ENCODE measurements at places on chromosomes 6 and 20. TPM values are rescaled to one million over a fixed set of nuclear protein-coding genes. Genes with fewer than 3 reads are reported as not detected.

PRRT1 gene
- total RNA-seq = 0.83 TPM

GRCh38 chr20:34566978-34567891 lies 8.7 kb downstream of the MAP1LC3A start:
- peaks cover 50% of the 10 kb centered on the region for H3K36me3 ChIP-seq
- H3K27me3 ChIP-seq = no peaks in the 10 kb centered on the region
- no peak overlapping the region for H3K4me3 ChIP-seq
- H3K4me1 ChIP-seq = peaks cover under 1% of the 10 kb centered on the region

DNA sequence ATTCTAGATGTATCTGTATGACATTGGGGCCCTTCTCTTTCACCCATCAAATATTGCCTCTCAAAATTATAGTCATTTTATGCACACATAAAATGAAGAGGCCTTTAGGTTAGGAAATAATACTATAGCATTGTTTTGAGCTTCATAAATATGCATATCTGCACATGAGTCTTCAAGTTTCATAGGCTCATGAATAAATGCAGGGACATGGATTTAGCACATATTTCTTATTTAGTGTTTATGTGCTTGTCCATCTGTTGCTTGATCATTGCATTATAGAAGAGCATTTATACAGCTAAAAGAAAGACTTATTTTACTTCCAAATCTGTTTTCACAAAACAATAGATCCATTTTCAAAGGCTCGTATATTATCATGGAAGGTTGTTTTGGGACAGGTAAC lies 455.8 kb downstream of the EPM2A start:
- no peak for DNase-seq
- no peak overlapping the region for H3K27ac ChIP-seq
- no peaks in the 10 kb centered on the region for H3K27me3 ChIP-seq
- H3K36me3 ChIP-seq = no peaks in the 10 kb centered on the region
- no peaks in the 10 kb centered on the region for H3K4me1 ChIP-seq

BPIFB4 gene
- 0.44 TPM for total RNA-seq

GRCh38 chr6:135066397-135066796 lies 11.8 kb upstream of the HBS1L start:
- no peak overlapping the region for H3K27ac ChIP-seq
- no peaks in the 10 kb centered on the region for H3K27me3 ChIP-seq
- no peaks in the 10 kb centered on the region for H3K36me3 ChIP-seq
- DNase-seq = no peak
- H3K4me3 ChIP-seq = no peak overlapping the region

ULBP3 gene
- total RNA-seq = 5.6 TPM

DNA sequence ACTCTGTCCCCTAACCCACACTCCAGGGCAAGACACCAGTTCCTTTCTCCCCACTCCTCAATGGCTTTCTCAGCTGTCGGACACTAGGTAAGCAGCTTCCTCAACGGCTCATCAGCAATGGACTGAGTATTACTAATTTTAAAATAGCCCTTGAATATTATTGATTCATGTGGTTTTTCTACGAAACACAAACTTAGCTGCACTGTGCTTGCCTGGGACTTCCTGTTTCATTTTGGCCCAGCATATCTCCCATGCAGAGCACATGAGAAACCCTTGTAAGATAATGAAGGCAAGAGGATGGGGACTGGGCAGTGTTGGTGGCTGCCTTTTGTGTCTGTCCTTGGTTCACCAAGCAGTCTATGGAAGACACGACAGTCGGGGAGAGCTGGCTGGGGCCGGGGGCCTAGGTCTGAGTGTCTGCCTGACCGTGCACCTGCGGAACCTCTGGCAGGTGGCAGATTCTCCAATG lies 48.9 kb downstream of the RNASET2 start:
- H3K27ac ChIP-seq = no peak overlapping the region
- DNase-seq = no peak

DNA sequence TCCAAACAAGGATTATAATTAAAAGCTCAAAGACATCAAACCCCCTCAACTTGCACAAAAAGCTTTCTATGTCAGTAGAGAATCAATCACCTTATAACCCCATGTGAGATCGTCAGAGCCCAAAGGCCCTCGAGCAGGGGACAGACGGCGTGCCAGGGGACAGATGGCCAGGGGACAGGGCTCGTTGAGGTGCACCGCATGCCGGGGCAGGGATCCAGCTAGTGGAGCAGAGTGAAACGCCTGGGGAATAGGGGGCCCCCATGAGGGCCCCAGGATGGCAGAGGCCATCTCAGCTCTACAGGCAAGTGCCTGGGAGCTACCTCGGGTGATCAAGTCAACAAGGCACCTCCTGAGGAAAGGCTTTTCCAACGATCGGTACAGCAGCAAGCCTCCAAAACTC lies 28.6 kb downstream of the DIDO1 start:
- DNase-seq = no peak
- H3K4me3 ChIP-seq = no peak overlapping the region
- no peak overlapping the region for H3K27ac ChIP-seq
- no peaks in the 10 kb centered on the region for H3K27me3 ChIP-seq
- peaks cover 52% of the 10 kb centered on the region for H3K36me3 ChIP-seq

GRCh38 chr20:34271956-34272355 lies 30.7 kb downstream of the ASIP start:
- H3K27ac ChIP-seq = no peak overlapping the region
- H3K27me3 ChIP-seq = peaks cover 2% of the 10 kb centered on the region
- no peak for DNase-seq
- H3K4me1 ChIP-seq = peaks cover 11% of the 10 kb centered on the region
- no peak overlapping the region for H3K4me3 ChIP-seq
- H3K36me3 ChIP-seq = peaks cover 11% of the 10 kb centered on the region

DNA sequence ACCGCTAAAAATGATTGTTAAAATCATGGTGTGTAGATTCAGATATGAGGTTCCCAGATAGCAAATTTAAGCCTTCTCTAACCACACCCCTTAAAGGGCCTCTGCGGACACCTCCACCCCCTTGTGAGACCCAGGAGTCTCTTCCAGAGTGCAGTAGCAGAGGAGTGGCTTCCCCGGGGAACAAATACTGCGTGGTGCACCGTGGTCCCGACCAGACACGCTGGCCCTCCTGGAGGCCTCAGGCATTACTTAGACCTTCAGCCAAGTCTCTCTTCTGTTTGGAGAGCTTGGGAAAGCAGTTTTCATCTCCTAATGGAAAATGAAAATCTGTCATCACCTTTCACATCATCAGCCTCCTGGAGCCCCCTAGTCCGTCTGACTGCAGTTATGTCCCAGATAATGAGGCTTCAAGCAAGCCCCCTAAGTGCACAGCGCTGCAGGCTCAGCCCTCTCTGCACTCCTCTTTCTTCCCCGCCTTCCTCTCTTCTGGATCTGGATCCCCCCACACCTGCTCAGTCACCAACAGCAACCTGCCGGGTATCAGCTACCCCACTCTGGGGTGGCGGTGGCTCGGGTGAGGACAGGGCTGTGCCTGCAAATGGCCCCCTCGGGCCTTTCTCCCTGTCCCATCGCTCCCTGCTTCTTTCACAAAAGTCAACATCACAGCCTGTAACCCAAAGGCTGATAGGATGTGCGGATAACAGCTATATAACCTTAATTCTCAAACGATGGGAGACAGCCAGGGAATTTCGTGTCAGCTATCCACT lies 58.8 kb upstream of the TAGAP start:
- peaks cover 34% of the 10 kb centered on the region for H3K4me1 ChIP-seq
- no peaks in the 10 kb centered on the region for H3K36me3 ChIP-seq
- H3K4me3 ChIP-seq = no peak overlapping the region
- no peak for DNase-seq

DNA sequence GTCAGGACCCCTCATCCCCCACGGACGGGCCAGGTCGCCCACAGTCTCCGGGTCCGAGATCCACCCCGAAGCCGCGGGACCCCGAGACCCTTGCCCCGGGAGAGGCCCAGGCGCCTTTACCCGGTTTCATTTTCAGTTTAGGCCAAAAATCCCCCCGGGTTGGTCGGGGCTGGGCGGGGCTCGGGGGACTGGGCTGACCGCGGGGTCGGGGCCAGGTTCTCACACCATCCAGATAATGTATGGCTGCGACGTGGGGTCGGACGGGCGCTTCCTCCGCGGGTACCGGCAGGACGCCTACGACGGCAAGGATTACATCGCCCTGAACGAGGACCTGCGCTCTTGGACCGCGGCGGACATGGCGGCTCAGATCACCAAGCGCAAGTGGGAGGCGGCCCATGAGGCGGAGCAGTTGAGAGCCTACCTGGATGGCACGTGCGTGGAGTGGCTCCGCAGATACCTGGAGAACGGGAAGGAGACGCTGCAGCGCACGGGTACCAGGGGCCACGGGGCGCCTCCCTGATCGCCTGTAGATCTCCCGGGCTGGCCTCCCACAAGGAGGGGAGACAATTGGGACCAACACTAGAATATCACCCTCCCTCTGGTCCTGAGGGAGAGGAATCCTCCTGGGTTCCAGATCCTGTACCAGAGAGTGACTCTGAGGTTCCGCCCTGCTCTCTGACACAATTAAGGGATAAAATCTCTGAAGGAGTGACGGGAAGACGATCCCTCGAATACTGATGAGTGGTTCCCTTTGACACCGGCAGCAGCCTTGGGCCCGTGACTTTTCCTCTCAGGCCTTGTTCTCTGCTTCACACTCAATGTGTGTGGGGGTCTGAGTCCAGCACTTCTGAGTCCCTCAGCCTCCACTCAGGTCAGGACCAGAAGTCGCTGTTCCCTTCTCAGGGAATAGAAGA lies 978 bp downstream of the HLA-A start:
- H3K36me3 ChIP-seq = peaks cover 2% of the 10 kb centered on the region
- no peaks in the 10 kb centered on the region for H3K27me3 ChIP-seq
- DNase-seq = no peak
- peaks cover 6% of the 10 kb centered on the region for H3K4me1 ChIP-seq
- H3K27ac ChIP-seq = no peak overlapping the region
- peak overlapping the region; percentile 77 for H3K4me3 ChIP-seq

GRCh38 chr6:110055387-110055735 lies 77.2 kb downstream of the GPR6 start:
- H3K4me1 ChIP-seq = peaks cover 6% of the 10 kb centered on the region
- H3K27me3 ChIP-seq = no peaks in the 10 kb centered on the region
- peak; percentile 49 for DNase-seq
- H3K27ac ChIP-seq = no peak overlapping the region
- H3K4me3 ChIP-seq = no peak overlapping the region

GRCh38 chr6:29576056-29576455 lies 8.9 kb upstream of the OR2H2 start:
- H3K4me3 ChIP-seq = no peak overlapping the region
- DNase-seq = no peak
- H3K27me3 ChIP-seq = peaks cover 2% of the 10 kb centered on the region
- no peaks in the 10 kb centered on the region for H3K4me1 ChIP-seq
- H3K27ac ChIP-seq = no peak overlapping the region

GRCh38 chr6:40535110-40535818 lies 51.9 kb downstream of the LRFN2 start:
- no peak for DNase-seq
- H3K4me1 ChIP-seq = peaks cover 5% of the 10 kb centered on the region
- peaks cover 4% of the 10 kb centered on the region for H3K27me3 ChIP-seq
- no peak overlapping the region for H3K4me3 ChIP-seq

BPIFB1 gene
- total RNA-seq = 0.28 TPM

CEP250 gene
- total RNA-seq = 24.5 TPM

ZNF831 gene
- 0.10 TPM for total RNA-seq

DNA sequence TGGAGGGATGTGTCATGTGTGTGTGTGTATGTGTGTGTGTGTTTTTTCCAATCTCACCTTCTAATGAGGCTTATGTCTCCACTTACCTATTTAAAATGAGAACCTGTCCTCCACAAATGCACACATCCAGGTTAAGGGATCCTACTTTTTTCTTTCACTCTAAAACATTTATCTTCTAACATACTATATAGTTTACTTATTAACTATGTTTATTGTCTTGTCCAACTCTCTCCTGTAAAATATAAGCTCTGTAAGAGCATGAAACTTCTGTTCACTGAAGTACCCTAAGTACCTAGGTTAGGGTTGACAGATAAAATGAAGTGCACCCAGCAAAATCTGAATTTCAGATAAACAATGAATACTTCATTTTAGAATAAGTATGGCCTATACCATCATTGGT lies 29.2 kb upstream of the RBM24 start:
- H3K36me3 ChIP-seq = no peaks in the 10 kb centered on the region
- no peaks in the 10 kb centered on the region for H3K27me3 ChIP-seq
- no peaks in the 10 kb centered on the region for H3K4me1 ChIP-seq
- DNase-seq = no peak
- H3K27ac ChIP-seq = no peak overlapping the region

DNA sequence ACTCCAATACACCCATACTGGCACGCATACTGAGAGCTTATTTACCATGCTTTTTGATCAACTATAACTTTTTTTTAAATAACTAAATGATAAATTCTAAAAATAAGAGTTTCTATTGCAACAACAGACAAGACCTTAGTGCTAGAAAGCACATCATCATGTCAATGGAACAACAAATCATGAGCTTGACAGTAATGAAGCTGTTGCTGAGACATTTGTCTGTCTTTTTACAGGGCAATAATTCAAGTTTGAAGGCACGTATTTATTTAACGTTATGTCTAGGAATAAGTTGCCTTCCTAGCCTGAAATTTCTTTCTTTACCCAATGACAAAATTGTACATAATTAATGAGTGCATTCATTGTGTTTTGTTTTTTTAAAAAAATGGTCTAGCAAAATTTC lies 299.2 kb downstream of the EYA4 start:
- no peak for DNase-seq
- no peaks in the 10 kb centered on the region for H3K27me3 ChIP-seq
- H3K4me3 ChIP-seq = no peak overlapping the region
- no peaks in the 10 kb centered on the region for H3K4me1 ChIP-seq

DNA sequence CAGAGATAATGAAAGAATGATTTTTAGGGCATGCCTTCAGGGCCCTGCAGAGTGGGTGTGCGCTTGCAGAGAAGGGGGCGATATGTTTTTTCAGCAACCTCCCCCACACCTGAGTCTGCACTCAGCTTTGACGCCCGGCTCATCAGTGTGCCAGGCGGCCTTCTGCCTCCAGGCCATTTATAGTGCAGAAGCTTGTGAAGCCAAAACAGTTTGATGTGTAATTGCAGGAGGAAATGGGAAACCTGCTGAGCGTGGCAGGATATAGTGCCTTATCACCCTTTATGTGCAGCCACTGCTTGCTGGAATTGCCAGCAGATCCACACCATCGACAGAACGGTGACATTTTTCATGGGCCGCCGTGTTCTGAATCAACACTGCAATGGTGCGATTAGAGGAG lies 178.2 kb downstream of the CDH4 start:
- no peak overlapping the region for H3K27ac ChIP-seq
- no peak overlapping the region for H3K4me3 ChIP-seq
- no peaks in the 10 kb centered on the region for H3K27me3 ChIP-seq
- no peaks in the 10 kb centered on the region for H3K36me3 ChIP-seq
- peaks cover 31% of the 10 kb centered on the region for H3K4me1 ChIP-seq

GRCh38 chr6:166471797-166472260 lies 89.1 kb upstream of the MPC1 start:
- peaks cover 18% of the 10 kb centered on the region for H3K4me1 ChIP-seq
- peaks cover 44% of the 10 kb centered on the region for H3K36me3 ChIP-seq
- H3K27ac ChIP-seq = no peak overlapping the region

MAP7 gene
- total RNA-seq = 9.9 TPM
